ENCODE measurements at places on chromosomes 6 and 20.

DNA sequence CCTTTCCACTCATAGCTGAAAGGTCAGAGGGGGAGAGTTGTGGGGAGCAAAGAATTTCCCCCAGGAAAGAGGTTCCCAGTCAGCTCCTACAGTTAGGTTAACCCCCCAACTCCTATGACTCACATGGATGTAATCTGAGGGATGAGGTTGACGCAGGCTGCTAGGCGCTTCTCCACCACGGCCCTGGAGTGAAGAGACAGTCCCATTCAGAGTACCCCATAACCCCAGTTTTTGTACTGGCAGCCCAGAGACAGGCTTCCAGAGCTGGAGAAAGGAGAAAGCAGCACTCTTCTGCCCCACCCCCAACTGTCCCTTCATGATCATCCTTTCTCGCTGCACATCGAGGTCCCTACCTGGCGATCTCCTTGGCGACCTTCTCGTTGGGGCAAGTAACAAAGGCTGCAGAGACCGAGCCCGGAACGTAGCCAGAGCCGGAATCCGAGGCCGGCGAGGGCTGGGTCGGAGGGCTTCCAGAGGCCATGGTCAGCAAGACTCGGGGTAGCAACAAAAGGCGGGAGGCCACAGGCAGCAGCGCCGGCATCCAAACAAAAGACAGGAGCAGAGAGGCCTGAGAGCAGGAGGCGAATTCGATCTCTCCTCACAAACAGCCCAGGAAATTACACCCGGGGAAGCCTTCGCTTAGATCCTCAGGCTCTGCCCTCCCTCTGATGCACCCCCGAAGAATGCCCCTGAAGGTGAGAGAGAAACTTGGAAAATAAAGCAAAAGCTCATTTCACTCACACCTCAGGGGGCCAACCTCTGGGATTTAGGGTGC, 592 bp downstream of the CUTA start:
- DNase-seq, result no peak

- DNase-seq, result no peak
Measured at GRCh38 chr6:137806914-137807682, 60.0 kb upstream of the TNFAIP3 start.

DNA sequence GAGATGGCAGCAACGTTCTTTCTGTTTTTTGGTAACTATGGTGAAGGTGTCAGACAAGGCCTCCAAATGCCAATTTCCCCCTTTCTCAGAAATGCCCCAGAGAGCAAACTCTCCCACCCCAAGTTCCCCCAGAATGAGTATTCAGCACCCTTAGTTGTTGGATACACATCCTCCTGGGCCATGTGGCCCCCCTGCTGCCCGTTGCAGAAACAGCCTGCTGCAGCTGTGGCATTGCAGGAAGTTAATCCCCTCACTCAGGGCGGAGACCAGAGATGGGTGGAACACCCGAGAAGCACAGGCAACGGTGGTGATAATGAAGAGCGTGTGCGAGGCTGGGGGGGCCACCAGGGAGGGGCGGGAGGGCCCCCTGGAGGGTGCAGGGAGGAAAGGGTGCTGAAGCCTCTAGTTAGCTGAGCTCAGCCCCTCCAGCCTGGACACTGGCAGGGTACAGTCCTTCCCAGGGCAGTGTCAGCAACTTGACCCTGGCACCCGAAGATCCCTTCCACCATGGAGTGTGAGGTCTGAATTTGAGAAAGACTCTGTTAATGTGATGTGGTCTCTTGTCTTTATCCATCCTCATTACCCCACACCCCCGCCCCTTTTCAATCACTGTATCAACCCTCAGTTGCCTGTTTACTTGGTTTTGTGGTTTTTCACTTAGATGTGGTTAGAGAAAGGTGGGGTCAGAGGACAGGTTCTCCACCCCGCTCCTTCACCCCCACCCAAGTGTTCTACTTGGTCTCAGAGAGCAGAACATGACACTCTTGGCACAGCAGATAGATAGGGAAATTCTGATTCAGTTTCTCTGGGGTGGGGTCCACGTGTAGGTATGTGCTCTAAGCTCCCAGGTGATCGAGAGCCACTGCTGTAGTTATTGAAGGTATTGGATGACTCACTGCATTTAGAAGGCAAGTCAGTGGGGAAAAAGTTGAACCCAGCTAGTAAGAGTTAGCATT, 208.8 kb upstream of the SUPT3H start:
- no peak for DNase-seq

GRCh38 chr20:33576432-33577125, 85.5 kb upstream of the C20orf144 start:
- DNase-seq, result no peak

DNA sequence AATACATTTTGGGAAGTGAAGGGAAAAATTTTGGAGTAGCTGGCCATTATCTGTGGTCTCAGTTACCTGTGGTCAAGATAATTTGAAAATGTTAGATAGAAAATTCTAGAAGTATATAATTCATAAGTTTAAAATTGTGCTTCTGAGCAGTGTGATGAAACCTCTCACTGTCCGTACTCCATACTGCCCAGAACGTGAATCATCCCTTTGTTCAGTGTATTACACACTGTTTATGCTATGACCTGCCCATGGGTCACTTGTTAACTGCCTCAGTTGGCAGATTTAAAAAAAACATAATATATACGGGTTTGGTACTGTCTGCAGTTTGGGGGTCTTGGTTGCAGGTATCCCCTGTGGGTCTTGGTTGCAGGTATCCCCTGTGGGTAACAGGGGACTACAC, 4.1 kb upstream of the CALHM5 start:
- no peak for DNase-seq

- DNase-seq, result no peak
Measured at GRCh38 chr6:121235386-121235785, 98.9 kb downstream of the TBC1D32 start.

GRCh38 chr20:1308067-1308701, 20.8 kb downstream of the SDCBP2 start:
- no peak for DNase-seq

DNA sequence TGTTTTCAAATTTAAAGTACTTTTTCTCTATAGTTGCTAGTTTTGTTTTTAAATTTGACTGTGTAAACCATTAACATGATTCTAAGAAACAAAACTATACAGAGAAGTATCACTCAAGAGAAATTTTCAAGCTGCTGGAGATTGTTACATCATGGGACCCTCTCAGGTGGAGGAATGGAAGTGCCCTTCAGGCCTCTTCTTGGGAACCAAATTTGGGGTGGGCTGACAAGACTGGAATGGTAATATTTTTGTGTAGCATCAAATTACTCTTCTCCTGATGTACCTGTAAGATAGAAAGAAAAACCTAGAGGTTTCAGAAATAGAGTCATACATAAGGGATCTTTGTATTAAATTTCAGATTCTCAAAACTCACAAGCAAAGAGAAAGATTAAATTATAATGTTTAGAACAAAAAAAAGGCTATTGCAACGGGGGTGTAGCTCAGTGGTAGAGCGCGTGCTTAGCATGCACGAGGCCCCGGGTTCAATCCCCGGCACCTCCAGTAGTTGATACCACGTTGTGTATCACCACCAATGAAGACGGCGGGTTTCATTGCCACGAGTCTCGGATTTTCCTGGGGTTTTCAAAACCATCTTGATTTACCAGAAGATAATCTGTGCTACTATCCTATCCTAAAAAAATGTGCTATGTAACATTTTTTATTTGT, 193.7 kb downstream of the GPX5 start:
- no peak for DNase-seq

DNA sequence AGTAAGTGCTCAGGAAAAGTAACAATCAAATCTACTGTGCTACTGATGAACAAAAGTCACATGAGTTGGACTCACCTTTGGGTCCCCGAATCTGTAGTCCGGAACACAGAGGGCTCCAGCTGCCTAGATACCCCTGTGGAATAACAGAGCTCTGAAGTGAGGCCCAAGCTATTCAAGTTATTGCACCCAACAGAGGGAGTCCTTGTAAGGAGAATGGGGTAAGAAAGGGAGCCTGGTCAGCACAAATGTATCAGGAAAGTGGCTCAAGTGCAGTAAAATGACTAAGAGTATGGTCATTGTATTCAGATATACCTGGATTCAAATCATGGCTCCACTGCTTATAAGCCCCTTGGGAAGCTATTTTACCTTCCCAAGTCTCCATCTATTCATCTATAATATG, 20.9 kb downstream of the EDN1 start:
- no peak for DNase-seq

DNA sequence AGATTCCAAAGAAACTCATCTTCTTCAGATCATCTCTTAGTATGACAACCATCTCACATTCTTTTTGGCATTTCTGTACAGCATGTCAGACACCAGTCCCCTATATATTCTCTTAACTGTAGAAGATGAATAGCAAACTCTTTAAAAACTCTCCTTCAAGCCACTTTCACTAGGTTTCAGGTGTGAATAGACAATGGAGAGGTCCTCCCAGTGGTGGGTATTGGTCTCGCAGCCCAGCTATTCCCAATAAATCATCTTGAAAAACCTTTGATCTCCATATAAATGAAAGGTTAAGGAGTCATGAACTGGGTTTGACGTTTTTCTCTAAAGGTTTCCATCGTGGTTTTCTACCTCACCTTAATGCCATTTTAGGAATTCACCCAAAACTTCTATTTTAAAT, 180.0 kb downstream of the GJA1 start:
- no peak for DNase-seq

DNA sequence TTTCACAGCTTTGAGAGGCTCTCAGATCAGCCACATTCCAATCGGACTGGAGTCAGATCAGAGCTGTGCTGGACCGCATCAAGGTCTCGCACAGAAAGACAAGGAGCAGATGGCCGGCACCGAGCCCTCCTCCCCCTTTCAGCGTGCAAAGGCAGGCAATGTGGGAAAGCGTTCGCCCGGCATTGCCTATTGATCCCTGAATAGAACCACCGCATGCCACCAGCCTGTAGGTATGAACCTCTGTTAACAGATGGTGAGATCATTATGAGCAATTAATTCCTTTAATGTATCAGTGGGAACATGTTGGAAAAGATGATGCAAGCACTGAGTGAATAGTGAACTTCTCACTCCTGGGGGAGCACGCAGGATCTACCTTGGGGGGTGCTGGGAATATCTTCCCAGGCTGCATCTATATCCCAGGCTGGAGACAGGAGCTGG, 117.5 kb upstream of the ID4 start:
- DNase-seq, result peak; percentile 72

DNA sequence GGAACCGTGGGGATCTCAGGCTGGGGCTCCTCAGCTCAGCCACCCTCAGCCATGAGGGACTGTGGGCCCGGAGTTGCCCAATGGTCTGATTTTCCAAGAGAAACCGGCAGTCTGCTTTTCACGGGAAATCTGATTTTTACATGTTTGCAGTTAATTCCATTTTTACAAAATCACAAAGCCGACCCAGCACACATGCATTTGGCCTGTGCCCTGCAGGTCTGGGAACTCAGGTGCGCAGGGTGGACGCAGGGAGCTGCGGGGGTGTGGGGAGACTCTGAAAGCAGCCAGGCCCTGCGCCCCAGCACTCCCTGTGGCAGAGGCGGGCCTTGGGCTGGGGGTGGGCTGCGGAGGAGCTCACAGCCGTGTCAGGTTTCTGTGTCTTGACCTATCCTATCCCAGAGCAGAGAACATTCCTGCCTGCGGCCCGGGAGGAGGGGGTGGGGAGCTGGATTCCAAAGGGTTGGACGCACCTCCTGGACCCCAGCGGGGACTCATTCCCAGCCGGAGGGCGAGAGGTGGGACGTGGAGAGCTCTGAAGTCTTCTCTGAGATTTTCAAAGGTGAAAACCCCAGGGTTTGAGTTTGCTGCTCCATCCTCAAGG, 60.6 kb downstream of the ADNP start:
- peak; percentile 74 for DNase-seq

- DNase-seq, result no peak
Measured at GRCh38 chr6:61949161-61949560, 336.9 kb downstream of the KHDRBS2 start.

- no peak for DNase-seq
Measured at GRCh38 chr6:169824848-169825557, 73.6 kb downstream of the ERMARD start.

GRCh38 chr6:2000962-2001361, 244.4 kb downstream of the GMDS start:
- no peak for DNase-seq

DNA sequence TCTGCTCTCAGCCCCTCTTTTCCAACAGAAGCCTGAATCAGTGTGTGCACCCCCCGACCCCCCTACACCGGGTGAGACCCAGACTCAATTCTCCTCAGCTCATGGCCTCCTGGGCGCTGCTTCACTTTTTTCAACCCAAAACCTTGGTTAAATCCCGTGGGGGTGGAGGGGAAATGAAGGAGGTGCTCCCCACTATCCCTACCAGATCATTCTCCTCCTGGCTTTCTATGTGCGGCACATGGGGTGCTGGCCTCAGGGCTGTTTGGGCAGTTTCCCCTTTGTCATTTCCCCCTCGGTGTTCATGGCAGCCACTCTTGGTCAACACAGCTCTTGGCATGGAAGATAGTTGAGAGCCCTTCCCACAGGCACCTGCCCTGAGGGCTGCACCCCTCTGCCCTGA, 4.6 kb downstream of the CST4 start:
- no peak for DNase-seq

- DNase-seq, result no peak
Measured at GRCh38 chr6:142013875-142014495, 118.7 kb upstream of the GJE1 start.

- no peak for DNase-seq
Measured at GRCh38 chr6:88008411-88008810, 39.2 kb upstream of the SPACA1 start.

- DNase-seq, result no peak
Measured at GRCh38 chr20:54029176-54029575, 41.2 kb downstream of the BCAS1 start.

DNA sequence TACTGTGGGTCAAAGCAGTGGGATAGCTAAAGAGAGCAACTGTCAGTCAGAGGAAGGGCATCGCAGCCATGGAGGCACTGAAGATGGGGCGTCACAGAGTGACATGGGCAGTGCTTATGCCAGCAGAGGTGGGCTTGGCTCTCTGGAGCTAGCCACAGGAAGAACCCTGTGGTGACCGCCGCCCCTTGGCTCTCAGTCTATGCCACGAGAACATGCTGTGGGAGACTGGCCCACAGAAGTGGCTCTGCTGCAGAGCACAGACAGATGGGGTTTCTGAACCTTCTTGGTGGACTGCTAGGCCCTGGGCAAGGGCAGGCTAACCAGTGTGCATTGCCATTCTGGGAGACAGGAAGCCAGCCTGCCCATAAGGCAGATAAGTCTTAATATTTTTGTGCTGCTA, 290.0 kb upstream of the SUPT3H start:
- no peak for DNase-seq

DNA sequence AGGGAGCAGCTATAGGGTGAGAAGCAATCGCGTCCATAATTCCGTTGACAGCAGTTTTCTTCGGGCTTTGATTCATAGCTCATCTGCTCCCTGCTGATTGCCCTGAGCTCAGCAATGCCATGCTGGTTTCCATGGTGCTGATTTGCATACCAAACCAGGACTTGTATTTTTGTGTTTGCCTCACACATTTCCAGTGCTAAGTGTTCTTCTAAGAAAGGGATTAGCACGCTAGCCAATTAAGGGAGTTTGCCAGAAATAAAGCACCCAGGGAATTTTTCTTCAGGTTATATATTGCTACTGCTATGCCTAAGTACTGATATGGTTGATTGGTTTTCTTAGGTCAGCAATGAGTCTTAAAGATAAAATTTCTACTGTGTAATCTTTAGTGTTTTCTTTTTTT, 177.6 kb downstream of the PLCB1 start:
- peak; percentile 46 for DNase-seq
